Choroid plexus epithelial cell (primary cell): ENCODE measurements at places on chromosomes 7 and 10.

GRCh38 chr10:88828310-88828709 lies 23.3 kb downstream of the ANKRD22 start:
- no peak for DNase-seq

DNA sequence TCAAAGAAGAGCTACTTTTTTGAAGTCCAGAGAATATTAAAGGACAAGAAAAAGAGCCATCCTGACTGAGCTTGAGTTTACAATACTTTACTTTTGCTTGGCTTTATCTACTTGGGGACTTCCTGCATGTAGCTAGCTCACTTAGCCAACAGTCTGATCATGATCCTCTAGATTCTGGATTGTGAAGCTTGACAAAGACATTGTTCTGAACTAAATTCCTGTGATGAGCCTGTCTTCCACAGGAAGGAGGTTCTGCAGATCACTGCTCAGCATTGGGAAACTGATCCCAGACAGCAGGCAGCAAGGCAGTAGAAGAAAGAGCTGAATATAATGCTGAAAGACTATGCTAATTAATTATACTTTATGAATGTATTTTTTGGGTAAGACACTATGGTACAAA lies 296.4 kb downstream of the DGKB start:
- DNase-seq = peak; percentile 29

GRCh38 chr10:123778719-123779517 lies 112.7 kb downstream of the CPXM2 start:
- no peak for DNase-seq

- DNase-seq = peak; percentile 57
These were observed 12.2 kb upstream of the REPIN1 start for GRCh38 chr7:150356265-150356897.

DNA sequence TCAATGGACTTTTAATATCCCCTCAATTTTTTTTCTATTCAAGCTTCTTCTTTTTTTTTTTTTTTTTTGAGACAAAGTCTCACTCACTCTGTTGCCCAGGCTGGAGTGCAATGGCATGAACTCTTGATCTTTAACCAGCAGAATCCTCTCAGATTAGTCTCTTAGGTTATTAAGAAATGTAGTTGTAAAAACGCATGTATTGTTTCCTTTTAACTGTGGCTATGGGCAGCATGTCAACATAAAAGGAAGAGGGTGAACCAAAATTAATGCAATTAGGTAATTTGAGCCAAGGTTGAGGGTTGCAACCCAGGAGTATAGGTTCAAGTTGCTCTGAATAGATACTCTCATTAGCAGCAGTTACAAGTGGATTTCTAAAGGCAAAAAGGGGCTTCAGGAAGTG lies 4.3 kb upstream of the GSTO1 start:
- no peak for DNase-seq

GRCh38 chr10:19738440-19738839 lies 77.8 kb upstream of the PLXDC2 start:
- no peak for DNase-seq

DNA sequence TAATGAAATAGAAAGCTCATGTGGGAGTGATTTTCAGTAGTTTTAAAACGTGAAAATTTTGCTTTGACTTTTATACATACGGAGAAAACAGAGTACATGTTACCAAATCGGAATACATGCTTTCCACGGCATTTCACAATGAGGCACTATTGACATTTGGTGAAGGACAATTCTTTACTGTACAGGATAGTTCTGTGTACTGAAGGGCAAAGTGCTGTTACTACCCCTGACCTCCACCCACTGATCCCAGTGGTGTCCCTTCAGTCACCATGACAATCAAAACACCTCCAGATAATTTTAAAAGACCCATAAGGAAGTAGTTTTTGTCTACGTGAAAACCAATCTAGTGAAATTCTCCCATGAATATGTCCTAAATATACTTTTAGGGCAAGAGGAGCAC lies 33.1 kb upstream of the ANK3 start:
- no peak for DNase-seq

DNA sequence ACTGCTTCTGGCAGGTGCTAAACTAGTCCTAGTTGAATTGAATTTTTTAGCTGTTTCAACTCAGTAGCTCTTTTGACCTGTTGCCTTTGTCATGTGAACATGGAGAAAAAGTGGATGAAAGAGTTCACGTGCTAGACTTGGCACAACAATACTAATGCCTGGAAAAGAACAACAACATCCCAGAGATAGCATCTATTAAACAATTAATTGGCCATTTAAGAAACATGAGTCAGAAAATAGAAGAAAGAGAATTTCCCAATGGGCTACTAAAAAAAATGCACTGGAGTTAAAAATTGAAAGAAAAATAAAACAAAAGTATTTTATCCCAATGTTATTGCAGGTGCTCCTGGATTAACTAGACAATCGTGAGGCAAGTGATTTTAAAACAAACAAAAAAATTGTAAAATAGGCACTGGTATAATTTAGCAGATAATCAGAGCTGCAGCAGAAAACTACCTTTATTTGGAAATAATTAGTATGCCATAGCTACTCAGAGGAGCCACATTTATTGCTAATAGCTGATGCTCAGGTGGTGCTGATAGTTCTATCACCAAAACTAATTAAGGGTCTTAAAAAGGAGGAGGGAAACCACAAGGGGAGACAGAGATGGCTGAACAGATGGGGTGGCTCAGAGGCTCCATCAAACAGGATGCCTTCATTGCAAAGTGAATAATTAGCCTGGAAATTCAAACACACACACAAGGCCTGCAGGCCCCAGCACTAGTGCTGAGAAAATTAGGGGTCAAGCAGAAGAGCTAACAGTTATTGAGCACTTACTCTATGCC lies 17.6 kb downstream of the CCDC71L start:
- no peak for DNase-seq

DNA sequence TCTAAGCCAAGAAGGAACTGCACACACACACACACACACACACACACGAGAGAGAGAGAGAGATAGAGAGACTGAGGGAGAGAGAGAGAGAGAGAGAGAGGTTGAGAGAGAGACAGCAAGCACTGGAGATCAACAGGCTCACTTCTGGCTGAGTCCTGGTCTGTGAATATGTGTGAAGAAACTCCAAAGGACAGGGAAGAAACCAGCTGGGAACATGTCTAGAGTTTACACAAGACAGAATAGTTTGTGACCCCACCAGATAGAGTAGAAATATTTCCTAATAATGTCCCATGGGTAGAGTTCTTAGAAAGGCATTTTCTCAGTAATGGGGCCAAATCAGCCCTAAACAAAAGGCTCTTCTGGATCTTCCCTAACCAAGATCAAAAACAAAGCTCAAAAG lies 155.5 kb upstream of the IGFBP3 start:
- peak; percentile 44 for DNase-seq

DNA sequence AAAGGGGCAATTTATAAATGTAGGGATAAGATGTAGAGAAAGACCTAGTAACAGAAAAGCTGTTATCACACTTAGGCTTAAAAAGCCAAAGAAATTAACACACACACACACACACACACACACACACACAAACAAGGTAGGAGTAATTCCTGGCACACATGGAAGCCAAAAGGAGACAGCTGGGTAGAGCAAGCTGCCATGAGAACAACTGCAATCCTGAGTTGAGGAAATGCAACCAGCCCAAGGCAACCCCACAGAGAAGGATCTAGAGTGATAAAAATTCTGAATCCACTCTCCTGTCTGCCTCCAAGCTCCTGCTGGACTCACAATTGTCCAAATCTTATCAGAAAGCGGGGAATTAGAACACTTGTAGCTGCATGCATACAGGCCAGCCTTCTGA lies 229.1 kb upstream of the DGKB start:
- no peak for DNase-seq

- DNase-seq = no peak
These were observed 12.2 kb upstream of the CPA1 start for GRCh38 chr7:130367836-130368746.

DNA sequence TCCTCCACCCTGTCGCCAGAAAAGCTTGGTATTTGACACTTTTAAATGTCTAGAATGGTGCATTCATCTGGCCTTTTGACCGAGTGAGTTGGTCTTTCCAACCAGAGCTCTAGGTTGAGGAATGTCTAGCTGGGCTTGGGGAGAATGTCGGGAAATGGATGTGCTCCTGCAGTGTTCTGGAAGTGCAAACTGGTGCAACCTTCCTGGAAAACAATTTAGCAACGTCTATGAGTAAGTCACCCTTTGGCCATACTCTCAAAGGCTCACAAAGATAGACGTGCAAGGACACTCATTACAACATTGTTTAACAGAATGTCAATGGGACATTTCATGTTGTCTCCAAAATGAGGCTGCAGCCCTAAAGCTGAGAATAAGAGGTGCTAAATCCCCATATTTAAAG lies 12.2 kb upstream of the NMT2 start:
- DNase-seq = peak; percentile 30

DNA sequence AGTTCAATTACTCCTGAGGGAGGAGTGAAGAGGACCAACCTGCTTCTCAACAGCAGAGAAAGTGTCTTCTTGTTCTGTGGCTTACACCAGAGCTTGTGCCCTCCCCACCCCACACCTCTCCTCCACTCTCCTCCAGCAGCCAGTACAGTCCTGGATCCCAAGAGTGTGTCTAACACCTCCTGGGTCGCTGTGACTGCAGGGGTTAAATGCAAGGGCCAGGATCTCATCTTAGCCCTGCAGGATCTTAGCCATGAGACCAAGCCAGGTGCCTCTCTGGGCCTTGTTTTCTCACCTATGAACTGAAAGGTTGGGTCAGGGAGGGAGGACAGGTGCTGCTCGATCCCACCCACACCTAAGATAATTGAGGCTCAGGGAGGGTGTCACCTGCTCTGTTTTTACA lies 34.5 kb upstream of the MSRB2 start:
- no peak for DNase-seq

DNA sequence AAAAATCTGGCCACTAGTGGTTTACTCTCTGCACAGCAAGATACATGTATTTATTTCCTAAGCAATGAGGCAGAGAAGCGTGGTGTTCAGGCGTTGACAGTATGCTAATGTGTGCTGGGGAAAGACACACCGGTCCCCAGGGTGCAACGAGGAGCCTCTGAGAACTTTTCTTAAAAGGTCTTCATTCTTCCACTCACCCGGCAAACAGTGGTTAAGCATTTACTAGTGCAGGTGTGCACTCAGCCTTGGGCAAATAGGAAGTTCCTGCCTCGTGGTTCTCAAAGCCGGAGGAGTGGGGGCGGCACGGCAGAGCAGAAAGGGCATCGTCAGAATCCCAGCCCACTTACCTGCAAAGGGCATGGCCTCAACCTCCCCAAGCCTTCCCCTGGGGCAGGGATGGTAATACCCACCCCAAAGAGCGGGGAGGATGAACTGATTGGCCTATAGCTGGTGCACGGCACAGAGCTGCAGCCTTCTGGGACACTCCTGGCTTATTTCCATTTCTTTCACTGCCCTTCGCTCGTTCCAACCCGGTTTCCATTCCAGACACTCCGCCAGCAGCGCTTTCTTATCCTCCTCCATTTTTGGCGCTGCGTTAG lies 184.3 kb upstream of the CTBP2 start:
- no peak for DNase-seq

- peak; percentile 34 for DNase-seq
These were observed 78.3 kb downstream of the HTR7 start for GRCh38 chr10:90779548-90779947.
